Frontal cortex (tissue), 4 donors: ENCODE measurements at places on chromosomes 16 and 17. TPM values are rescaled to one million over a fixed set of nuclear protein-coding genes. Genes with fewer than 3 reads are reported as not detected.

- no peak for DNase-seq
Measured at GRCh38 chr16:35908942-35909341, 2449.5 kb downstream of the TP53TG3F start.

- no peak for DNase-seq
Measured at GRCh38 chr17:55962951-55963401, 190.3 kb upstream of the ANKFN1 start.

DNA sequence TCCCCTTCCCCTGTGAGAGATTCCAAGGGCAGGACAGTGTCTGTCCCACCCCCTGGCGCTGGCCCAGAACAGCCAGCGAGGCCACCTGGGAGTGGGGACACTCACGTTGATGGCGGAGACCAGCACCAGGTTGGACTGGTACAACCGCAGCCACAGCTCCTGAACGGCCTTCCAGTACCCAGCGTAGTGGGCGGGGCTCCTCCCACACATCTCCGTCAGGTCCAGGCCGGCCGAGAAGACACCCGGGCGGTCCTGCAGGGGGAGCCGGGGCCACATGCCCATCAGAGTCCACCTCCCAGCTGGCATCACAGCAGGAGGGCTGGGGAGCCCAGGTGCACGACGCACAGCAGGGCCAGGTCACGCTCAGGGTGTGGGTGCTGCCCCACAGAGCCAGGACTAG lies 7.1 kb downstream of the ECI1 start:
- DNase-seq: no peak

DNA sequence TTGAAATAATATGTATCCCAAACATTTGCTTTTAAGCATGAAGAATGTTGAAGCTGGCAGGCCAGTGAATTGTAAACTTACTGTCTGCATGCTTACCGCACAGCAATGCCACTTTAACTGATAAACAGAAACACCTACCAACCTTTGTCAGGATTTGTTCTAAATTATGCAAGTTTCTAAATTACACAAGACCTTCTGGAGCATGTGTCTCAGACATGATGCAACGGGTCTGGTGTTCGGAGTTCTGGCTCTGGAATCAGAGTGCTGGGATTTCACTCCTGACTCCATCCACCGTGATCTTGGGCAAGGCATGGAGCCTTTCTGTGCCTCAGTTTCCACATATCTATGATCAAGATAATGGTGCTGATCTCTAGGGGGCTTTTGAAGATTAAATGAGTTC lies 111.2 kb downstream of the CCT6B start:
- DNase-seq: no peak

SEPTIN12 gene
- not detected for total RNA-seq

RHBDF1 gene
- total RNA-seq: 1.6 TPM

ZSCAN10 gene
- total RNA-seq: not detected

C17orf107 gene
- 2.4 TPM for total RNA-seq

CAMKK1 gene
- 9.0 TPM for total RNA-seq

OR1E2 gene
- not detected for total RNA-seq

DNA sequence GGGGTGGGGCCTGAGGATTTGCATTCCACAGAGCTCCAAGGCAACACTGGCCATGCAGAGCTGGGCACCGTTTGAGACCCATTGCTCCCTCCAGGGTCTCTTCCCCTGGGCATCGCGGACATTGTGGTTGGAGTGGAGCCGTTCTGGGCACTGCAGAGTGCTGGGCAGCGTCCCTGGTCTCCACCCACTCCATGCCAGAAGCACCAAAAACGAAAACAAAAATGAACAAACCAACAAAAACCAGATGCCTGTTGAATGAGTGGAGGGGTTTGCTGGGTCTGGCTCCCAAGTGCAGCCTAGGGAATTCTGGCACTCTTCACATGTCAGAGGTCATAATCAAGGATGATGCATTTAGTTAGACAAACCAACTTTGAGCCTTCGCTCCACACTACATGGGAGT lies 17.9 kb downstream of the WNT9B start:
- no peak for DNase-seq

NDRG4 gene
- total RNA-seq: 230 TPM

DNA sequence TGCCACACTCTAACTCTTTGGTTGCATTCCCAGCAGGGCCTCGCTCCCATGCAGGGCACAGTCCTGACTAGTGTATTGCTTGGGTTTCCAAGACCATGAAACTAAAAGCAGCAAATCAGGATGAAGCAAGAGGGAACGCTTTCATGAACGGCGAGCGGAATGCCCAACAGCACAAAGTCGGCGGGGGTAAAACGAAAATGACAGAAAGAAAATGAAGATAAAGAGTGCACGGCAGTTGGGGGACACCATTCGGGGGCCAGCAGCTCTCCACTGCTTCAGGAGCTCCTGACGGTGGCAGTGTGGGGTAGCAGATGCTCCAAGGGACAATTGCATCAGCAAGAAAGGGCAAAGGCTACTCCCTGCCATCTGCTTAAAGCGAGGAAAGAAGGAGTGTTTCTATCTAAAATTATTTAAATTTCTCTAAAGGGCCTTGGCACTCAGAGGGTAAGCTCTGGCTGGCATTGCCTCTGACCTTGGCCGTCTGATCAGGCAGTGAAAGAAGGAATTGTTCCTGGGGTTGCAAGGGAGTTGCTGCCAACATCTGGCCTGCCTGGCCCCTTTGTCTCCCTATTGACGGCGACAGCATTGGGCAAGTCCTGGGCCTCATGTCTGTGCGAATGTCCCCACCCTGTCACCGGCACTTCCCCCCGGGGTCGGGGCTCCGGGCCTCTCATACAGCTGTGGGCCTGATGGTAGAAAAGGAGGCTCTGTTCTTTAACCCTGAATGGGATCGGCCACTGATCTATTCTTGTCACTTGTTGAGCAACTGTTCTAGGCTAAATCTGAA lies 138.2 kb downstream of the CMIP start:
- peak; percentile 58 for DNase-seq

DNA sequence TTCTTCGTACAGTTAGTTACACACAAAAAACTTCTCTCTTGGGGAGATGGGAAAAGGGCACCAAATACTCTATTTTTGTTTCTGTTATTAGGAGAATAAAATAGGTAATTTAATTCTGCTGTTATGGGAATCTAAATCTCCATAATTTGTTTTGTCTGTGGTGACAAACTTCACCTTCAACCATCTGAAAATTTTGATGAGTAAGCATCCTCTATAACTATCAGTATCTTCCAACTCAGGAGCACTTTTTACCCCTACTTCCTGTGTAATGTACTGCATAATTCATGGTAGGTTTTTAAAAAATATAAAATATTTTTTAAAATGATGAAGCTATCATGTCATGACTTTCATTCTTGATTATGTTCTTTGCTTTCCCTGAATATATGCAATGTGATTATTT lies 33.6 kb upstream of the CNTNAP4 start:
- no peak for DNase-seq

DNA sequence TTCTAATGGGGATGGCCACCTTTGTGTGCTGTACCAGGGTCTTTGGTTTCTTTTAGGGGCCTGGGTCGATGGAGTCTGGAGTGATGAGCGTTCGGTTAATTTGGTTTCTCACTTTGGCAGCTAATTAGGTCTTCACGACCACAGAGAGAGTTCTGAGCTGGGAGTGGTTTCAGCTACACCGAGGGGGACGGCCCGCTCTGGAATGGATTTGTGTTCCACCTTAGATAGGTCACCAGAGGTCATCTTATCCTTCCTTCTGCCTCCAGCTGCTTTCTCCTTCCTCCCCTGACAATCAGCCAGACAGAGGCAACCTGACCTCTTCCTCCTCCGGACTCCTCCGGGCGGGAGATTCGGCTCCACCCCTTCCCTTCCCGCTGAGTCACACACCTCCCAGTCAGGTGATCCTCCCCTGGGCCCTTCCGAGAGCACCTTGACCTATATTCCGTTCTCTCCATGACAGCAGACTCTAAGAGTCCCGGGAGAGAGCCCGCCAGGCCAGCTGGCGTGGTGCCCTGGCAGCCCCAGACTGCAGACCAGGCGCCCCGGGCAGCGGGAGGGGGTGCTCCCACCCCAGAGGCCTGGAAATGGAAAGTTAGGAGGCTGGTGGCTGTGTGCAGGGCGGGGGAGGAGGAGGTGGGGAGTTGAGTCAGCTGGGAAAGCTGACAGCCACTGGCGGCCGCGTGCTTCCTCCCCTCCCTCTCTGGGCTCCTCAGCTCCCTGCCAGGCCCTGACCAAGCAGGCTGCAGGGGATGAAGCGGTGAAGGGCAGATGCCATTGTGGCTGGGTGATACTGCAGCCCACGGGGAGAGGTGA lies 44.7 kb downstream of the CHD9 start:
- DNase-seq: peak; percentile 63

DNA sequence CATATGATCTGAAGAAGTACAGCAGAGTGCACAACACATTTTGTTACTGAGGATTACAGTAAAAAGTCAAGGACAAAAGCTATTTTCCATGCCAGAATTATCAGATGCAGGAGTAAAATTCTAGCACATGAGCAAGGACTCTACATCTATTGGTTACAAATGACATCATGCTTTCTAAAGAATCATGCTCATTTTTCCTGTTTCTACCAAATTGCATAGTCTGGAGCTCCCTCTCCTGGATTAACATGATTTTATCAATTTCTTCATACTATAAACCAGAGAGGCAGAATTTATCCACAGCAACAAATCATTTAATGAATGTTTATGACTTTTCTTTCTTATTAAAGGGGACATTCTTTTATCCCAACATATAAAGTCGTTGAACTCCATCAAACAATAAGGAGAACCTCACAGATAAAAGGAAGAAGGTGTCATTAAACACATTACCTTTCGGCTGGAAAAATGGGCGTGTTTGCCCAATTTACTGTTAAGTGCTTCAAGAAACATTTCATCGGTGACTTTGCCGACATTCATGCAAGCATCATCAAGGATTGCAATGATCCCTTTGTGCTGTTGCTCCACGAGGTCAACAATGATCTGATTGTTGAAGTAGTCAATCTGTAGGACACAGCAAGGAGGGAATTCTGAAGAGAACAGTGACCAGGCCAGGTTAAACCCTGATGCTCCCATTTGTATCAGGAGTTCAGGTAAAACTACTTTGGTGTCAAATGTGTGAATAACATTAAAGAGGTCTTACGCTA lies 121.7 kb downstream of the MYO1D start:
- DNase-seq: peak; percentile 26

- DNase-seq: no peak
Measured at GRCh38 chr16:86791287-86792035, 213.1 kb downstream of the FOXL1 start.

- no peak for DNase-seq
Measured at GRCh38 chr16:89473136-89473712, 17.1 kb downstream of the ANKRD11 start.

GPS2 gene
- 35.5 TPM for total RNA-seq

DPEP3 gene
- total RNA-seq: not detected

GRCh38 chr17:76640550-76641380 lies 2.8 kb downstream of the ST6GALNAC1 start:
- DNase-seq: no peak
